GM23248 (cell line): ENCODE measurements at places on chromosomes 2 and 18.

DNA sequence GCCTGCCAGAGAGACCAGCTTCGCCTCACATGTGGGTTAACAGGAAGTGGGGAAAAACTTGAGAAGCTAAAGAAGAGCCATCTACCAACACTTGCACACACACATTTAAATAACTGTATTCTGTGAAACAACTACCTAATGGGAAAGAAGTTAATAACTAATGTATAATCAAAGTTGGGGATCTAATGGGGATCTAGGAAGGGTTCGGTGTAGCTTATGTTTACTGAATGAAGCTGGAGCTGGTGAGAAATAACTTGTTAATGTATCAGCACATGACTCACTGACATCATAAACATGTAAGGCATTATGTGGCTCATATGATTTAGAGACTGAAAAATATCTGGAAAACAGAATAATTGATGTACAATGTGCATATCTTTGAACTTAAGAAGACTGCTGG is 421.3 kb upstream of the NXPH2 start:
- H3K4me3 ChIP-seq = no peak overlapping the region
- H3K4me1 ChIP-seq = no peaks in the 10 kb centered on the region
- H3K27me3 ChIP-seq = no peaks in the 10 kb centered on the region

DNA sequence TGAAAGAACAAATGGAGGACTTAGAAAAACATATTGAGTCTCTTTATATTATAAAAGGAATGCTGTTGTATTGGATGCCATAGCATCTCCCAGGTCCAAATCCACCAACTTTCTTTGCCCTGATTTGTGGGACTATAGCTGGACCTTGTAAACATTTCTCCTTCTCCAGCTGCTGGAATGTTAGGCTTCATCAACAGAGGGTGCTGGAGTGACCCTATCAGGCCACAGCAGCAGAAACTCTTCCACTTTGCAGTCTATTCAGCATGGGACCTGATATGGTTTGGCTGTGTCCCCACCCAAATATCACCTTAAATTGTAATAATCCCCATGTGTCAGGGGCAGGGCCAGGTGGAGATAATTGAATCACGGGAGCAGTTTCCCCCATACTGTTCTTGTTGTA is 138.4 kb upstream of the ARL4C start:
- no peak overlapping the region for H3K4me3 ChIP-seq
- H3K4me1 ChIP-seq = no peaks in the 10 kb centered on the region
- H3K36me3 ChIP-seq = no peaks in the 10 kb centered on the region

DNA sequence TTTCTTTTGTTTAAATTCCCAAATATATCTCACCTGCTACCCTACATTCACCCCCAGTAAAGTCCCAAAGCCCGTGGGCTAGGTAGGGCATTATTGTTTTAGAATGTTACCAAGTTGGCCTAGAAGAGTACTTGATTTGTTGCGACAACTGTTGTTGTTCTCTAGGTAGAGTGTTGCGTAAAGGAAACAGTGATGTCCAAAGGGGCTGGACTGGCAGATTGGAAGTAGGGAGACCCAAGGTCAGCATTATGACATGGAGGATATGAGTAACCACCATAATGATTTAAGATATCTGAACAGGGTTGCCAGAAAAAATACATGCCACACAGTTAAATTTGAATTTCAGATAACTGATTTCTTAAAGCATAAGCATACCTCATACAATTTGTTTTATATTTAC is 39.2 kb downstream of the SCN1A start:
- no peak for DNase-seq
- H3K36me3 ChIP-seq = no peaks in the 10 kb centered on the region
- no peak overlapping the region for H3K4me3 ChIP-seq
- H3K4me1 ChIP-seq = no peaks in the 10 kb centered on the region
- H3K27me3 ChIP-seq = no peaks in the 10 kb centered on the region
- H3K27ac ChIP-seq = no peak overlapping the region

DNA sequence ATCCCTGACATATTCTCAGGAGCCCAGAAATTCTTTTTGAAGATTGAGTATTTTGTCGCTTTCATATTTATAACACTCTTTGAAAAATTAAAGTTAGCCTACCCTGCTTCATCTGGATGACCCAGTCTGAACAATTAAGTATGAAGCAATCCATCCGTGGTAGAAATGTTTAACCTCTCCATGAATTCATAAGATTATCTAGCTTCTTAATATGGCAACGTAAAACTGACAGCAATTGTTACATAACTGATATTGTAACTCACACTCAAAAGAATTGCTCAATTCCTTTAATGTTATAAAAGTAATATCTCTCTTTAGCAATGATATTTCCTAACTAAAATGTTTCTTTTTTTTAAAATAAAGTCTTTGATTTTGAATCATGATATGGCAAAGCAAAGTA is 7.2 kb upstream of the ABCA12 start:
- H3K36me3 ChIP-seq = no peaks in the 10 kb centered on the region
- no peak overlapping the region for H3K27ac ChIP-seq
- no peak for DNase-seq

- no peak overlapping the region for H3K27ac ChIP-seq
- H3K27me3 ChIP-seq = no peaks in the 10 kb centered on the region
- DNase-seq = no peak
- H3K4me3 ChIP-seq = no peak overlapping the region
- H3K36me3 ChIP-seq = no peaks in the 10 kb centered on the region
Observed at GRCh38 chr2:239692919-239693318, 292.1 kb upstream of the HDAC4 start.
